Colonic mucosa (tissue), 4 donors: ENCODE measurements at places on chromosomes 5 and 9.

- peak; percentile 14 for DNase-seq
These were observed 179.2 kb downstream of the MACROH2A1 start for GRCh38 chr5:135219868-135220267.

- no peak for DNase-seq
These were observed 192.3 kb downstream of the DEPDC1B start for GRCh38 chr5:60507687-60508086.

DNA sequence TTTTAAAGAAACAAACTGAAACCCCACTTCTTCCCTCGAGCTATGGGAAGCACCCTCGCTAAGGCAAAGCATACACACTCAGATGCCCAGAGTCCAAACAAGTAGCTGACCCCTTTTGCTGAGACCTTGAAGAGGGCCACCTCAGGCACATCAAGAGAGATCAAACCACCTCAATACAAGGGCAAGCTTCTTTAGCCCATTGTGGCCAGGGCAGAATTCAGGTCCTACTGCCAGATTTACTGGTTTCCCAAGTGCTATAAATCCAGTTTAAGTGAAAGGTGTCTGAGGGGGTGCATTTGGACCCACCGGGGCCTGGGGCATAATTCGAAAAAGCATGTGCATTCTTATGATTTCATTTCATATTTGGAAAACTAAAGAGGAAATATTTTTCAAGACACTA, 40.4 kb downstream of the NEURL1B start:
- DNase-seq = no peak

- no peak for DNase-seq
These were observed 45.5 kb upstream of the IFNE start for GRCh38 chr9:21527579-21527978.

GRCh38 chr5:38532165-38532669, 24.2 kb downstream of the LIFR start:
- DNase-seq = no peak

- DNase-seq = peak; percentile 32
These were observed 1.2 kb downstream of the USP20 start for GRCh38 chr9:129836311-129837007.

GRCh38 chr5:33530183-33531036, 89.6 kb downstream of the TARS1 start:
- no peak for DNase-seq

DNA sequence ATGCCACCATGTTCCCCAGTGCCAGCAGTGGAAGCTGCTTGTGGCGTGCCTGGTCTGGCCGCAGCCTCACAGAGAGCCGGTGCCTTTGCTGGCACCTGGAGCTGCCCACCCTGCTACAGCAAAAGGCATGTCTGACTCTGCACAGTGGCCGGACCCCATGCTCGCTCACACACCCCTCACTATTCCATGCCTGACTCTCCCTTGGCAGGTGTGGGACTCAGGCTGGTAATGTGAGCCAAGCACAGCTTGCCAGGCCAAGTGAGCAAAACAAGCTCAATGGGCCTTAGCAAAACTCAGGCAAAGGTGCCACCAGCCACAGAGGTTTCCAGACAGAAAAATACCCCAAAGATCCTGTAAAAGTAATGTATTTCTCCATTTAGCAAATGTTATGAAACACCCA, 15.5 kb downstream of the GNA14 start:
- no peak for DNase-seq

DNA sequence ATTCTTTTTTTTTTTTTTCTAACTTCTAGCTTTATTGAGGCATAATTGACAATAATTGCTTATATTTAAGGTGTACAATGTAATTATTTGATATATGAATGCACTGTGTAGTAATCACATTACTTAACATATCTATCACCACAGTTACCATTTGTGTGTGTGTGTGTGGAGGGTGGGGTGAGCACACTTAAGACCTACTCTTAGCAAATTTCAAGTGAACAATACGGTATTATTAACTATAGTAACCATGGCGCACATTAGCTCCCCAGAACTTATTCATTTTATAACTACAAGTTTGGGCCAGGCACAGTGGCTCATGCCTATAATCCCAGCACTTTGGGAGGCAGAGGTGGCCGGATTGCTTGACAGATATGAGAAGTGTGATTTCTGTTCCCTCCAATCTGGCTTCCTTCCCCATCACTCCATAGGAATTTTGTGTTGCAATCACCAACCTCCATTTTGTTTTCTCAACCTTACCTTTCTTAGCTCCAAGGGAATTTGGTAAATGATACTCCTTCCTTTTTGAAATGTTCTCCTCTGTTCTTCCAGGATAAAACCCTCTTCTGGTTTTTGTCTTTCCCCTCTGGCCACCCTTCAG, 14.9 kb downstream of the TXN start:
- no peak for DNase-seq

DNA sequence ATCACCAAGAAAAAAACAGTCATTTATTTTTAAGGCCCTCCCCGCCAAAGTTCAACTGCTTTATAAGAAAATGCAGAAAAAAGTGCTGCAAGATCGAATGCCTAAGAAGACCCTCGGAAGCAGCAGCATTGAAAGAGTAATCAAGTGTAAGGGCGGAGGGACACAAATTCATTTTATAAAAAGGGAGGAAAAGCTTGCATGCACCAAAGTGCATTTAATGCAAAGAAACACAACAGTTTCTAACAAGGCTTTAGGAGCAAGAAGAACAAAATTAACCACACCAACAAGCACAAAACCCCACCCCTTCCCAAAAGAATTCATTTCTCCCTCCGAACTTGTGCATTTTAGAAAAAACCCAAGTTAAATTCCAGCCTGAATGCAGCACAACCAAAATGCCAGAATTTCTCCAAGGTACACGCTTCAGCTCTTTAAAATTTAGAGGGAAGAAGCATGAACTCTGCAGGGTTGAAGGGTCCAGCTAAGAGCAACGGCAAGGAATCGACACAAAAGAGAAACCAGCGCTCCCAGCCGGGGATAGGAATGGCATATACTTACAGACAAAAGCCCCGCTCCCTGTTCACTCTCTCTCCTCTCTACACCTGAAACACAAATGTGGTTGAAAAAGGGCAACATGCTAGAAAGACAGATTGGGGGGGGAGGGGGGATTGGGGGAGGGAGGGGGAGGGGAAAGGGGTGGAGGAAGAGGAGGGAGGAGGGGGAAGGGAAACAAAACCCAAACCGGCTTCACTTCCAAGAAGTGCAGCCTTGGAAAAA, at the start of gene NREP:
NREP (minus strand) TSS at position 614 of the 774 bp plus-strand sequence. CDS start 1,422 bp downstream, outside the sequence.
- DNase-seq = peak; percentile 66

GRCh38 chr9:4164356-4164755, 135.5 kb downstream of the GLIS3 start:
- no peak for DNase-seq

GRCh38 chr9:14868772-14869583, 41.2 kb downstream of the FREM1 start:
- no peak for DNase-seq

- DNase-seq = no peak
These were observed 61.5 kb downstream of the LNPEP start for GRCh38 chr5:96997265-96997859.

DNA sequence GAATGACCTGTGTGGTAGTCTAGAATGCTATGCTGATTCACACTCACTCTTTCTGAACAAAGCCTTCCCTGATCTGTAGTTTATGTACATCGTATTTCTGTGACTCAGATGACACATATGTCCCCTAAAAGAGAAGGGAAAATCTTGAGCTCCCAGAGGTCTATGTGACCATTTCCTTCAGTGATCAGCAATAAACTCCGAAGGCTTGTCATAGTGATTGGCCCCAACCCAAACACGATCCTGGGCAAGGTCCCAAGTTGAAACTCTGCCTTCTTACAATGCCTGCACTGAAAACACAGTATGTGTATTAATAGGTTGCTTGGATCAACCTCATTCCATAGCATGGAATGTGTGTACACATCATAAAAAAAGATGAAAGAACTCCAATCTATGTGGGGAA, 685.8 kb downstream of the MAT2B start:
- DNase-seq = peak; percentile 51

GRCh38 chr9:13841746-13842462, 472.0 kb downstream of the NFIB start:
- DNase-seq = no peak

DNA sequence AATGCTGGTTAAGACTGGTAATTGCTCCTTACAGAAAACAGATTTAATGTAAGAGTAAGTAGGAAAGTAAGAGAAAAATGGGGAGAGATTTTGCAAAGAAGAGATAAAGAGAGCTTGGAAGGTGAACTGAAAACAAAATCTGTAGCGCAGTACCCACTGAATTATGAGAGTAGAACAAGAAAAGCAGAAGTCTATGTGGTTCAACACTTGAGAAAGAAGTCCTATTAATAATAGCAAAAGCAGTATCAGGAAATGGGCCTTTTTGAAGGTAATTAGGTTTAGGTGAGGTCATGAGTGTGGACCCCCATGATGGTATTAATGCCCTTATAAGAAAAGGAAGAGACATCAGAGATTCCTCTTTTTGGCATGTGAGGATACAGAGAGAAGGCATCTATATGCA, 460.6 kb downstream of the CETN3 start:
- DNase-seq = no peak

DNA sequence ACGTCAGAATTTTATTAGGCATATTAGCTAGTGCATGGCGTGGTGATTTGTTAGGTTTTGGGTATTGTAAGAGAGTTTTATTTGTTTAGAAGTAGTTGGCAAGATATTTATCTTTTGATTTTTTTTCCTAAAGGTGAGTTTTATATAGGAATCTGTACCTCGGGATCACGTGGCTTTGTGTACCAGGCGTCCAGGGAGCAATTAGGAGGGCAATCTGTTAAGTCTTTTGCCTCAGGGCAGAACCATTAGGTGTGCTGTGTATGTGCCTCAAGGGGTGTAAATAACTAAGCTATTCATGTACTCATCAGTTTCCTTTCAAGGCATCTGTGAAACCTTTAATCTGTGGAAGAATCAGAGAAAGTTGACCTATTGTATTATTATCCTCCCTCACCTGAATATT, 39.4 kb downstream of the ZSWIM6 start:
- DNase-seq = no peak

DNA sequence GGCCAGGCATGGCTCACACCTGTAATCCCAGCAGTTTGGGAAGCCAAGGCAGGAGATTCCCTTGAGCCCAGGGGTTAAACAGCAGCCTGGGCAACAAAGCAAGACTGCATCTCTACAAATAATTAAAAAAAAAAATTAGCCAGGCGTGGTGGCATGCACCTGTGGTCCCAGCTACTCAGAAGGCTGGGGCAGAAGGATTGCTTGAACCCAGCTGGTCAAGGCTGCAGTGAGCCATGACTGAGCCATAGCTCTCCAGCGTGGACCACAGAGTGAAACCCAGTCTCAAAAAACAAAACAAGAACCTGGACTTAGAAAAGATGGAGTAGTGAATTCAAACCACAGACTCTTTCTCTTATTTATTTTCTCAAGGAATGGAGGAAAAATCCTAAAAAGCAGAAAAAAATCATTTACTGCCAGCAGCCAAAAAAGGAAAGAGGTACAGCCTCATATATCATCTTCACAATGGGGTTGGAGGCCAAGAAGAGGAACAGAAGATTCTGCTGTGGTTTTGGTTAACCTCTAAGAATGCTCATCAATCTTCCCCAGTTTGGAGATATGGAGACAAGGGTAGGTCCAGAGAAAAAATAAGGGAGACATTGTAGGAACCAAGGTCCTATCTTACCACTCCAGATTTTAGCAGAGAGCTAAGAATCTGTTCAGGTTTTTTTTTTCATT, 40.0 kb upstream of the MYO10 start:
- no peak for DNase-seq

- DNase-seq = peak; percentile 61
These were observed 141.7 kb upstream of the PRLR start for GRCh38 chr5:35371951-35372426.

DNA sequence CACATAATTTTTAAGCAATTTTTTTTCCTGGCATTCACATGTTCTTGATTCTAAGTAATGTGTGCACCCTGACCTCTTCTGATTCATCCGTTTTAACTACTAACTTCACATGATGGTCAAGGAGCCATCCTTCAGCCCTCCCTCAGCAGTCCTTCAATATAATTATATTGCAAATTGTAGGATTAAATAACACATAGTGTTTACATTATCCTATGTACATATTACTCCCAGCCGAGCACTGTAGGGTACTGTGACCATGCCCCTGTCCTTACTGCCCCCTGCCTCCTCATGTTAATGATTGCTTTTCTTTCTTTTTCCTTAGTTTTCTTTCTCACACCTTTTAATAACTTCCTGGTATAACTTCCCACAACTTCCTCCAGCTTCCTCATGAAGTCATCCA, 96.3 kb upstream of the FANCC start:
- DNase-seq = no peak

- no peak for DNase-seq
These were observed 628.2 kb upstream of the KLF4 start for GRCh38 chr9:108117795-108118194.

GRCh38 chr9:36392489-36392888, 7.6 kb downstream of the RNF38 start:
- no peak for DNase-seq

DNA sequence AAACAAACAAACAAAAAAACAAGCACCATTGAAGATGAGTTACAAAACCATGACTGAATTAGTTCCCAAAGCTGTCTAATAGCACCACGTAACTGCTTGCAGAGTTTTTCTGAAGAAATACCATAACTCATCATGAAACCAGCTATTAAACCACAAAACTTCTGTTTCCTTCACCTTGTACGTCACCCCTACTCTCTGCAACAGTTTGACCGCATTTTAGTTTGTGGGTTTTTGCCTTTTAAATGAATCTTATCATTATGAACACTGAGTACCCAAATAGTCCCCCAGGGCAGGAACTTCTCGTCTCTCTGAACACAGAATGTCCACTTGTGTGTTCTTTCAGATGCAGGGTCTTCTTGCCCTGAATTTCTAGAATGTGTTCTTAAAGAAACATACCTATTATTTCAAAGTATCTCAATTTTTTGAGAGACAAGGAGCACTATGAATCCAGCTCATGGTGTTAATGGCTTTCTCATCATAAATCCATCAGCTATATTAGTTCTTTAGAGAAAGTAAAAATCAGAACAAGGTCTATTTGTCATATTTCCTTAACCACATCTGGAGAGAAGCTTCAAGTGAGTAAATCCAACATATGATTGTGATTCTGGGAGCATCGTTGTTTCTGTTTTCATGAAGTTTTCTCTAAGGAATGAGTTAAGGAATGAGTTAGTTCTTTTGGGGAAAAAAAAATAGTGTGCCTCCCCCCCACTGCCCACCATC, 210.6 kb downstream of the AUH start:
- no peak for DNase-seq

- DNase-seq = no peak
These were observed 138.1 kb downstream of the NXNL2 start for GRCh38 chr9:88672874-88673689.

DNA sequence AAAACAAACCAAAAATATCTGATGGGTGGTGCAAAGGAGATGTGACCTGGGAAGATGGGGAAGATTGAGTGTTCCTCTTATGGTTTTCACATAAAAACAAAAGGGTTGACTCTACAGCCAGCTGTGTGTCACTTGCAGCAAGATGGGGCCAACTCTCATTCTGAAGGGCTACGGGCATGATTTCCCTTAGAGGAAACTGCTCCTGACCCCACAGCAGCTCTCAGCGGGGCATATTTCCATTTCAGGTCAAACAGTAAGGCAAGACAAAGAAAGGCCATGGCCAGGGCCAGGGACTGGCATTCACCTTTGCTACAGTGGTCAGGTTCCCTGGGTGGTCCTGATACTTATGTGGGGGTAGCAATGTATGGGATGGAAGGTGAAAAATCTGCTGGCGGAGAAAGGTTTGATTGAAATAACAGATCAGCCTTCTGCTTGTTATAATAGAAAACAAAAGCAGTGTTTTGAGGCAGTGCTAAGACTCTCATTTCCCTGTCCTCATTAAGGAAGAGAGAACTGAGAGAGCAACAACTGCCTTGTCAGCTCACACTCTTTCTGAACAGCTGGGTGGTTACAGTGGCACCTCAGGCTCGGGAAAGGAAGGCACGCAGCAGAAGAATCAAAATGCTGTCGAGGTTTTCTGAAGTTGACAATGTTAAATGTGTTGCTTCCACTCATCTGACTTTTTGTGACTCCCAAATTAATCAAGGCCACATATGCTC, 120.7 kb upstream of the PCA3 start:
- no peak for DNase-seq
